ENCODE measurements at places on chromosomes 6 and 20.
A peak's percentile ranks its signal among the peaks of the same experiment; 100 is the strongest.

GRCh38 chr6:37618916-37619590 is 78.6 kb downstream of the MDGA1 start:
- DNase-seq = no peak

DNA sequence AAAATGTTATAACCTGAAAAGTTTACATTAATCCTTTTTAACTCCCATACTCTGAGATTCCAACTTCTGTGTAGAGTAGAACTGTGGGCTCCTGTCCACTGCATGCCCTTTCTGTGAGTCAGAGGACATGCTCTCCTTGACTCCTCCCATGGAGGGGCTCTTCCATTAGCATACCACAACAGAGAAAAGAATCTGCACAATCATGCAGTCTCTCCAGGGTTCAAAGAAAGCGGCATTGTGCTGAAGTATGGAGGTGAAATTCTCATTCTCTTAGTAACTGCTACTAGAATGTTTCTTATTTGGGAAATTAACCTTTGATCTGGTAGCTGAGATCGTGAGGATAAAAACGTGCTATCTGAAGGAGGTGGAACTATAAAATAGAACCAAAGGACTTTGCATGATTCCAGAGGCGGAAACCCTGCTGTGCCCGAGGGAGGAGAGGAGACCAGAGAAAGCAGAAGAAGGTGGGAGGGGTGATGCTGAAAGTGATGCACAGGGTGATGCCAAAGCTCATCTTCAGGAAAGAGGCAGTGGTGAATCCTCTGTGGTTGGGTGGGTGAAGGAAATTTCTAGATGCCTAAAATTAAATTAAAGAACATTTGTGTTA is 202.2 kb upstream of the PCSK2 start:
- DNase-seq = no peak

- no peak for DNase-seq
These were observed 337.0 kb downstream of the THBS2 start for GRCh38 chr6:168916576-168917211.

DNA sequence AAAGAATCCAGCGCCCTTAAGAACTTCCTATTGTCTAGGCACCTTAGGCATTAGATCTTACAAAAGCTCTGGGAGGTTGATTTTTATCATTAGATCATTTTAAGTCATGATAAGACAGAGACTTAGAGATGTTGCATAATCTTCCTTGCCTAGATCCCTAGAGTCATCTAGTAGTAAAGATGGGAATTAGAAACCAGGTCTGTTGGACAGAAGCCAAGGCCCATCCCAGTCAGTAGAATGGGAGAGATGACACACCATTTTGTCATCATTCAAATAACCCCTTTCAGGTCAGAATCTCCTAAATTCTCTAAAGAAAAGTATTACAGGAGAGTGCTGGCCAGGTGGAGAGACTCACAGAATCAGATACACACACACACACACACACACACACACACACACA is 579.1 kb downstream of the BMP2 start:
- no peak for DNase-seq

GRCh38 chr20:51165131-51165530 is 142.2 kb upstream of the KCNG1 start:
- no peak for DNase-seq

DNA sequence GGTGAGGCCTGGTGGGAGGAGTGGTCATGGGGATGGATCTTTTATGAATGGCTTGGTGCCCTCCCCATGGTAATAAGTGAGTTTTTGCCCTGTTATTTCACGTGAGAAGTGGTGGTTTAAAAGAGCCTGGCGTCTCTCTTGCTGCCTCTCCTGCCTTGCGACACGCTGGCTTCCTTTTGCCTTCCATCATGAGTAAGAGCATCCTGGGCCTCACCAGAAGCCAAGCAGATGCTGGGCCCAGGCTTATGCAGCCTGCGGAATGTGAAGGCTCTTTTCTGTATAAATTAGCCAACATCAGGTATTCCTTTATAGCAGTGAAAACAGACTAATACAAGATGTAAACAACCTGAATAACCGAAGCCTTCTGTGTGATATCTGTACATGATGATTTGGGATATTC is 27.6 kb downstream of the VTA1 start:
- DNase-seq = no peak

DNA sequence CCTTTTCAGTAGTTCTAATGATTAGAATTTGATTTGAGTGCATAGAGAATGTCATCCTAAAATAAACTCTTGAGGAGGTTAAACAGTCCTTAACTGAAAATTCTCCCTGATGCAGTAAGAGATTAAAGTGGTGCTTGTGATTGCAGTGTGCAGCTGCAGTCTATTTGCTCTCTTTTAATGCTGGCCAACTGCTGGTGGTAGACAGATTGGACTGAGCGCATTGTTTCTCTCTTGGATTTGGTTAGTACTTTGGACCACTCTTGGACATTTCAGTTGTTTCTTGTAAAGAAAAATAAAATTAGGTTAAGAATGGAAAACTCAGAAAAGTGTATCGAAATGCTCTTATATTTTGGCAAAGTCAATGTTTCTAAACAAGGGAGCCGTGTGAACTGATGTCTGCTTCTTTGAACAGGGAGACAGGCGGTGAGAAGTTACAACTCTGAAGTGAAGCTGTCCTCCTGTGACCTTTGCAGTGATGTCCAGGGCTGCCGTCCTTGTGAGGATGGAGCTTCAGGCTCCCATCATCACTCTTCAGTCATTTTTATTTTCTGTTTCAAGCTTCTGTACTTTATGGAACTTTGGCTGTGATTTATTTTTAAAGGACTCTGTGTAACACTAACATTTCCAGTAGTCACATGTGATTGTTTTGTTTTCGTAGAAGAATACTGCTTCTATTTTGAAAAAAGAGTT is 127.2 kb downstream of the CD109 start:
- DNase-seq = peak; percentile 41
